ENCODE measurements at places on chromosomes 16 and 17.

DNA sequence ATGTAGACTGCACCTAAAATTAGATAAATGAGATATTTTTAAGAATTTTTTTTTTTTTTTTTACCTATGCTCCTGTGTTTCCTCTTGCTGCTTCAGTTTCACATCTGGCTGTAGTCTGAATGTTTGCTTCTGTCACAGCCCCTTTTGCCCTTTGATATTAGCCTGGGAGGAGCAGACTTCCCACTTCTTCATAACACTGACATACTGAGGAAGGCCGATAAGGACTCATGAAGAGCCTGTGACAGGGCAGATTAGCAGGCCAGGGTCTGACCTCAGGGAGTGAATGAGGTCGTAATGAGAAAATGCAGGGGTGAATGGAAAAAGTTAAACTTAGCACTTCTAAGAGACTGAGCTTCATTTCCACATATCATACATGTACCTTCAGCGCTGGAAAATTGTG, at the start of gene SLFN14:
SLFN14 (minus strand) TSS at position 117 of the 400 bp plus-strand sequence. CDS start 2,757 bp downstream, outside the sequence.
- no peak for DNase-seq

DNA sequence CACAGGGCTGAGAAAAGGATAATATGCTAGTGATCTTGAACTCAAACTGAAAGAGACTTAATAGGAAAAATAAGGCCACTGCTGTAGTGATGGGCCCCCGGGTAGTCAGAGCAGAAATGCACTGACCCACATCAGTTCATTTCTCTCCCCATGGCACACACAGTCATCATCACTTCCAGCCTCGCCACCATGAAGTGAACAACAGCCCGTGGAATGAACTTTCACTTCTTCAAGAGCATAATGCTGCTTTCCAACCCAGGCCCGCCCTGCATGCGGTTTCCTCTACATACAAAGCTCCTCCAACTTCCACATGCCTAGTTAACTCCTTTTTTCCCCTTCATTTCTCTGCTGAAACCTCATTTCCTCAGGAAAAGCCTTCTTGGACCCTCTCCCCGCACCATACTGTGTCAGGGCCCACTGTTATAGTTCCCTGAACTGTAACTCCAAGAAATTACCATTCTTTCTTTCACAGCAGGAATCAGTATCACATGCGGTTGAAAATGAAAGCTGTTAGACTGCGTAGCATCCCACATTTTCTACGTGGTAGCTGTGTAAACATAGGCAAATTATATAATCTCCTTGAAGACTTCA, 65.8 kb upstream of the SMIM36 start:
- DNase-seq: no peak

DNA sequence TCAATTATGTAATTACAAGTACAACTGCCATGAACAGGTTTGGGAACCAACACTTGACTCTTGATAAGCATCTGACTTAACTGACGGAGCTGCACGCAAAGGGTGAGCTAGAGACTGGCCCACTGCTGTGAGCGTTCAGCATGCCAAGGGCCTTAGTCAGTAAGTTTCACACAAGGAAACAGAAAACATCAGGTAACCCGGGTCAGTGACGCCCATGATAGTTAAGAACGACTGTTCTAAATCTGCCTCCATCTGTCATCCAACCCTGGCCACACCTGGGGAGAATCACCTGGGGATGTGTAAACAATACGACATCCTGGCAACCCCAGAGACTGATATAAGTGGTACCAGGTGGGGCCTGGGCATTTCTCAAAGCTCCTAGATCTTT, 12.3 kb downstream of the SMIM5 start:
- DNase-seq: no peak

GRCh38 chr16:29994600-29995323, 655 bp downstream of the HIRIP3 start:
- no peak for DNase-seq

GRCh38 chr16:86614699-86615098, 36.4 kb downstream of the FOXL1 start:
- DNase-seq: no peak

- DNase-seq: no peak
Measured at GRCh38 chr17:39525801-39526506, 64.7 kb downstream of the CDK12 start.

DNA sequence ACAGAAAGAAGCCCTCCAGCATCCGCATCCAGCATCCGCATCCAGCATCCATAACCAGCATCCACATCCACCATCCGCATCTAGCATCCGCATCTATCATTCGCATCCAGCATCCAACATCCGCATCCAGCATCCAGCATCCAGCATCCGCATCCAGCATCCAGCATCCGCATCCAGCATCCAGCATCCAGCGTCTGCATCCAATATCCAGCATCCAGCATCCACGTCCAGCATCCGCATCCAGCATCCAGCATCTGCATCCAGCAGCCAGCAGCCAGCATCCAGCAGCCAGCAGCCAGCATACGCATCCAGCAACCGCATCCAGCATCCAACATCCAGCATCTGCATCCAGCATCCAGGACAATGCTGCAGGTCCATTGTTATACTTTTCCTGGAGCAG, 671.0 kb upstream of the C16orf82 start:
- DNase-seq: no peak

GRCh38 chr17:5354886-5355415, 64.5 kb downstream of the NUP88 start:
- DNase-seq: no peak

GRCh38 chr17:57582881-57583756, 162.0 kb downstream of the CCDC182 start:
- no peak for DNase-seq

DNA sequence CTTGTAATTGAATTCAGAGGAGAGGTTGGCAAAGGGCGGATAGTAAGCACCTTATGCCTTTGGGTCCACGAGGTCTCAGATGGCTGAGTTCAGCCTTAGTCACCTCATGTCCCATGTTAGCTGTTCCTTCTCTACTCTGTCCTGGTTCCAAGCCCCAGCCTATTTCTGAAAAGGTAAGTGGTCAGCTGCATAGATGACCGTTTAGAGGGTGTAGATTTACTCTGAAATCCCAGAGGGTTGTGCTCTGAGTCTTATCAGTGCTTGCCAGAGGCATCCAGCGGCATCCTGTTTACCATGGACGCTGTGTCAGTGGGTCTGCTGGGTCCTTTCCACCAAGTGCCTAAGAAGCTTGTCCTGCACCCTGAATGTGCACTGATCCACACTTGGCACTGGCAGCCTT, 1.9 kb downstream of the ZNF778 start:
- DNase-seq: no peak

DNA sequence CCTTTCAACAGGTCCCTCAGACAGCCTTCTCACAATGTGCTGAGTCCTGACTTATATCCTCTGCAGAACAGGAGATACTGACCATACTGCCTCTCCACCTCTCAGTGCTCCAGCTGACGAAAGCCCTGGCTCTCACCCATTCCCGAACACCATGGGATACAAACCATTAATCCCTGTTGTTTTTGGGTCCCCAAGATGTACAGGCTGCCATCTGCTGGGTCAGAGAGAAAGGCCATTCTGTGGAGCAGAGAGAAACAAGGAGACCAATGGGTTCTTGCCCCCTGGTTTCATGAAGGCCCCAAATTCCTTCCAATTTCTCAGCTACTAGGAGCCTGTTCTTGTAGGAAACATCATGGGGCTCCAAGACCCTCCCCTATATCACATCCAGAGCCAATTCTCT, 3.0 kb downstream of the ERN2 start:
- no peak for DNase-seq

DNA sequence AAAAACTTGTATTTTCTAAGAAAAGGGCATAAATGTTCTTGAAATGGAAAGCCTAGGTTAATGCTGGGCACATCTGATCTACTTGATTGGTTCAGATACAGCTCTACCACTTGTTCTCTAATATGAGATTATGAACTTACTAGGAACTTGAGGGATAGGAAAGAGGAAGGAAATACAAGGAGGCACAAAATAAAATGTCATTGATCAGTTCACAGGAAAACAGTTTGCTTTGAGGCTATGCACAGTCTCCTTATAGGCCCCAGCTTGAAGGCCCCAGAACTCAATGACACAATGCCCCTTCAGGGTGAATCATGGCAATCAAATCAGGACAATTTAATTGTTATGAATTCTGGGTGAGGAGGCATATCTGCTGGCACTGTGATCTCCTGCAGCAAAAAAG, 27.1 kb downstream of the NXPH3 start:
- DNase-seq: no peak

GRCh38 chr16:13136901-13137300, 235.5 kb downstream of the SHISA9 start:
- no peak for DNase-seq

GRCh38 chr16:74830648-74831047, 56.0 kb upstream of the FA2H start:
- DNase-seq: no peak

DNA sequence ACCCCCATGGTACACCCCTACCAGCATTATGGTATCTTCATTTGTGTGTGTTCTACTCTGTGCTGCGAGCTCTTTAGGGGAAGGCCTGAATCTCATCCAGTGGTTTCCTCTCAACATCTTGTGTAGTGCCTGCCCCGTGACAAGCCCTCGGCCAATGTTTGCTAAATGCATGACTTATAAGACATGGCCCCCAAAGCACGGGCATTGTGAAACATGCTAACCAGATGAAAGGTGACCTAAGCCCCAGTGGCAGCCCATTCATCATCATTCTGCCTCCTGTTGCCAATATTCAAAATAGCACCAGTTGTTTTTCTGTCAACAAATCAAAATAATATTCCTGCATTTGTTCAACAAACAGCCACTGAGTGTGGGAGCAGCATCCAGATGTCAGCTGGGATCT, 108.8 kb upstream of the HSBP1 start:
- DNase-seq: no peak

DNA sequence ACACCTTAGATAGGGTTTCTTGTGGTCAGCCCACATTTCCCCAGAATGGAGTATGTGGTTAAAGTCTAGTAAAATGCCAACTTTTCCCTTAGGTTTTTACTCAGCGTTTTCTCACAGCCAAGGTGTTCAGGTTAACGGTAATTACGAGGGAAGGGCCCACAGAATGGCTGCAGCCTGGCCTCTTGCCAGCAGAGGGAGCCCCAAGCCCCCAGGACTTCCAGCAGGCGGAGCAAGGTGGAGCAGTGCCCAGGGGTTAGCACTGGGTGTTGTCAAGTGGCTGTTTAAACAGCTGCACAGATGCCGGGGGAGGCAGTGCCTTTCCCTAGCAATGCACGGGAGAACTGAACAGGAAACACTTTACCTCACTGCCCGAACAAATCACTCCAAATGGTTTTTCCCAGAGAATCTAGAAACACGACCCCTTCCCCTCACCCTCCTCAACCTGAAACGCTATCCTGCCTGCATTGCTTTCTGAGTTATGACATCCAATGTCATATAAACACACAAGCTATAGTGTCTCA, 6.6 kb downstream of the PHB1 start:
- no peak for DNase-seq

DNA sequence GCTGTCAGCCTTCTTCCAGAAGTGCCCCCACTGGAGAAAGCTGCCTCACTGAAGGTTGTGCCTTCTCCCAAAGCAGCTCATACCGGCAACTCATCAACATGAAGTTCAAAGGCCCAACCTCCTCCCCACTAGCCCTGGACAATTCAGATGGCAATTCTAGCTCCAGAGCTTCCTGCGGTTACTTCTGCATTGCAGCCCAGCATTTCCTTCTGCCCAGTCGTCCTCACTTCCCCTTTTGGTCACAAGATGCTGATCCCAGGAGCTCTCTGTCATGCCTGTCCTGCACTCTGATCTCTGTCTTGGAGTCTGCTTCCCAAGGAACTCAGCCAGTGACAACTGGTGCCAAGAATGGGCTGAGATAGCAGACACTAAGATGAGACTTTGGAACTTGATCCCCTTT, 178.2 kb upstream of the SOX9 start:
- no peak for DNase-seq

- DNase-seq: no peak
Measured at GRCh38 chr16:24988129-24988518, 27.0 kb downstream of the ARHGAP17 start.

DNA sequence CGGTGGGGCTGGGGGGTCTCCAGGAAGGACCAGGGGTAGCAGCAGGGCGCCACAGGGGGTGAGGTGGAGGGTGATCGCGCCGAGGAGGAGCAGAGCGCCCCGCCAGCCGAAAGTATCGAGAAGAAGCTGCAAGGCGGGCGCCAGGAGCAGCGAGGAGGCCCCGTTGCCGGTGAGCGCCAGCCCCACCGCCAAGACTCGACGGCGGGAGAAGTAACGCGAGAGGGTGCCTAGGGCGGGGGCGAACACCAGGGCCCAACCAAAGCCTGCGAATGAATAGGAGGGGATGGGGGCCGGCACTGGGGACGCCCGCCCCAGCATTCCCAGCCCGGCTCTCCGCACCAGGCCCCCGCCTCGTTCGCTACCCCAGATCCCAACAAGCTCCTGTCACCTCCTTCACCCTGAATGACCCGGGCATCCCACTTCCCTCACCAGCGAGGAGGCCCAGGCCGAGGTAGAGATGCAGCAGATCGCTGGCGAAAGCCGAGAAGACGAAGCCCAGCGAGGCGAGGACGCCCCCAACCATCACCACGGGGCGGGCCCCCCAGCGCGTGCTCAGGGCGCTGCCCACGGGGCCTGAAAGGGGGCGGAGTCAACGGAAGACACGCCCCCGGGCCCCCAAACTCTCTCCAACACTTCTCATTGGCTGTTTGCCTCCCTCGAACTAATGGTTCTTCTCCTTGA, 1.3 kb downstream of the SLC16A11 start:
- no peak for DNase-seq

DNA sequence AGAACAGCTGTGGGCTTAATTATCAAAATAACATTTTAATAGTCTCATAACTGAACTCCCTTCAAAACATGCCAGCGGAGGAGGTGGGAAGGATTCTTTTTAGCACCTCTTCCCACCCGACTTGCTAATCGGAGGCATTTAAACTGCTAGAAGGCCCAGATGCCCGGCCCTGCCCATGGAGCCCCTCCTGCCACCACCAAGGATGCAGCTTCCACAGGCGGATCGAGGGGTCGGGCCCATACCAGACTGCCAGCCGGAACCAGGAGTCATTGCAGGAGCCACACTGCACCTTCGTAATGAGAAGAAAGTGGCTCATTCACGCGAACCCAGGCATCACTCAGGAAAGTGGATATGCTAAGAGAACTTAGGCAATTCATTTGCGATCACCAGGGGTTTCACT, 201.2 kb downstream of the C16orf78 start:
- no peak for DNase-seq

- no peak for DNase-seq
Measured at GRCh38 chr17:46180892-46181274, 12.3 kb downstream of the KANSL1 start.
